Germinal center (tissue), 1 donor: ENCODE measurements at places on chromosomes 5 and 9.

- DNase-seq: no peak
These were observed 82.3 kb downstream of the PTCD2 start for GRCh38 chr5:72402381-72402890.

DNA sequence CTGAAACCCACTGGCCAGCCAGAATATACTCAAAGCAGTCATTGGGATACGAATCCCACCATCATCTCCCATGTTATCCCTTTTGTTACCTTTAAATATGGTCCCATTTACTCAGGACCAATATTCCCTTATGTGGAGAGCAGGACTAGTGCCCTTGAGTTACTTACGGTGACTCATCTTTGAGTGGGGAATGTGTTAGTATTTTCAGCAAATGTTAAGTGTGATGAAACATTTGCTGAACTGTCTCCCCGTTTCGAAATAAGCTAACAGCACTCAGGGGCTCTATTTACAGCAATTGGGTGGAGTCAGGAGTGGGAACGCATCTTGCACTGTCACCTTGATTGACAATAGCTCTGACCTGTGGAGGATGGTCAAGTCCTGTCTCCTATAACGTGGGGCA lies 67.4 kb downstream of the CTSL start:
- DNase-seq: no peak

GRCh38 chr9:89666950-89667349 lies 62.1 kb downstream of the GADD45G start:
- no peak for DNase-seq

- DNase-seq: no peak
These were observed 4.3 kb downstream of the CDHR2 start for GRCh38 chr5:176553260-176554085.

- no peak for DNase-seq
These were observed 73.9 kb upstream of the GABRP start for GRCh38 chr5:170709640-170710039.

GRCh38 chr9:82242285-82242963 lies 253.9 kb downstream of the SPATA31D1 start:
- no peak for DNase-seq

DNA sequence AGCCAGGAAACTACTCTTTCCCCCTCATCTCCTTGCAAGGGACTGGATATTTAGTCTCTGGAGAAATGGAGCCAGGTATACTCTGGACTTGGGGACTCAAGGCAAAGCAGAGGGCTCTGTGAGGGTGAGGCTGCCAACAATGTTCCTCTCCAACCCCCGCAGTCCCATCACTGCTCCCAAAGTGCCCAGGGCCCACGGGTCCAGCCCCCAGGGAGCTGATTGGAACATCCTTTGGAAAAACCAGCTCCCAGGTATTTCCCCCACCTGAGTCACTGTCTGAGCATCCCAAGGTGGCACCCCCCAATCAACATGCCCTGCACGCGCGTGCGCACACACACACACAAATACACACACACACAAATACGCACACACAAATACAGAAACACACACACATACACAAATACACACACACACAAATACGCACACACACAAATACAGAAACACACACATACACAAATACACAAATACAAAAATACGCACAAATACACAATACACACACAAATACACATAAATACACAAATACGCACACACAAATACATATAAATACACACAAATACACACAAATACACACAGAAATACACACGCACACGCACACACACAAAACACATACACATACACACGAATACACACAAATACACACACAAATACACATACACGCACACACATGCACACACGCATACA lies 137.4 kb downstream of the DAB2IP start:
- DNase-seq: no peak

- no peak for DNase-seq
These were observed 206.6 kb upstream of the IER5L start for GRCh38 chr9:129384491-129385210.

- no peak for DNase-seq
These were observed 22.9 kb downstream of the PSMB7 start for GRCh38 chr9:124392254-124392870.

DNA sequence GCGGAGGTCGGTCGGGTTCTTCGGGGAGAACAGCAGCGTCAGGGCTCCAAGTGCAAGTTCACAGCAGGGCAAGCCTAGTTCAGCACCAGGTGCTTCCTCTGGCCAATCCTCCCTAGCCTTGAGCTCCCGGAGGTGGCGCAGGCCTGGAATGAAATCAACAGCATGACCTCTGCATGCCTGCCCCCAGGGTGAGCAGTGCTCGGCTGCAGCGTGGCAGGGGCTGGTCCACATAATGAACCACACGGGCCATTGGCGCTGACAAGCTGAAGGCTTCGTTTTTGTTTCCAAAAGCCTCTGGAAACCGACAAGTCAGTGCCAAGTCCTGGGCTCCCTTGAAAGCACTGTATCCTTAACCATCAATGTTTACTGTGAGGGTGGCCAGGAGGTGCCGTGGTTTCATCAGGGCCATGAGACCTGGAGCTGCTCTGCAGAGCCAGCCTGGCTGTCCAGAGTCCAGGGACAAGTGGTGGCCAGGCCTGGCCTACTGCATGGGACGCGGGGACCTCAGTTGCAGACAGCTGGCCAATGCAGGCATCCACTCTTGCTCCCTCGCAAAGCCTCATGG lies 2.1 kb upstream of the INPP5E start:
- no peak for DNase-seq

DNA sequence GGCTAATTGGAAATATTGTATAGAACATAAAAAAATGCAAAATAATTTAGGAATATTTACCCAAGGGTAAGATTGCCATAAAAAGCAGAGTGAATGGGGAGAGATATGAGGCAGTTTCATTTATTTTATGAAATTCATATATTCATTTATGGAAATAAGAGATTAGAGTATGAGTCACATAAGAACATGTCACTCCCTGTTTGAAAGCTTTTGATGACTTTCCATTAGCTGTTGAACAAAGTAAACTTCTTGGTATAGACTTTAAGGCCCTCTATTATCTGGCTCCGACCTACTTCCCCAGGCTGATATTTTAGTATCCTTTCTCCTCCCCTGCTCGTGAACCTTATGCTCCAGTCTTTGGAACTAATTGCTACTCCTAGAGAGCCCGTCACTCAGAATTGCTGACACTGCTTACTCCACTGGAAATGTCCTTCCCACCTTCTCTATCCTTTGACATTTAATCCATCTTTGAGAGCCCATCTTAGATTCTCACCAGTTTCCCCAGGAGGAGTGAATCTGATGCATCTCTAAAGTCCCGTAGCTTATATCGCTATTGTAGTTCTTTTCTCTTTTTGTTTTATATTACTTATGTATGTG lies 8.9 kb upstream of the ACTBL2 start:
- DNase-seq: no peak

GRCh38 chr9:95773053-95773418 lies 102.5 kb upstream of the ERCC6L2 start:
- DNase-seq: no peak

DNA sequence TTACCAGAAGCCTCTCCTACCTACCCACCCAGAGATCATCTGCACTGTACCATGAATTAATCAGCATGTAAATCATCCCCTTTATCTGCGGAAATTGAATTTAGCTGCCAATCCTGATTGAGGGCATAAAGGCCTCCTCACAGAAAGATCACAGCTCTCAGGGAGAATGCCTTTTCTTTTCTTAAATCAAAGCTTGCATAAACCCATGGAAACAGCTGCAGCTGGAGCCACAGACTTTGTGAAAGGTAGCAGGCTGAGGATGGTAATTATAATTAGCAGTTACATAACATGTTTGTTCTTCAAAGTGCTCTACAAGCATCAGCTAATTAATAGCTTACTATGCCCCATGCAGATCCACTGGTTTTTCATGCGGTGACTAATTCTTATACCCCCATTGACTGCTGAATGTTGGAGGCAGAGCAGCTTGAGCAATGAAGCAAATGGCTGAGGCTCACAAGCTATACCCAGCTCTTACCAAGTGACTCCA lies 54.6 kb downstream of the SUSD1 start:
- DNase-seq: no peak

DNA sequence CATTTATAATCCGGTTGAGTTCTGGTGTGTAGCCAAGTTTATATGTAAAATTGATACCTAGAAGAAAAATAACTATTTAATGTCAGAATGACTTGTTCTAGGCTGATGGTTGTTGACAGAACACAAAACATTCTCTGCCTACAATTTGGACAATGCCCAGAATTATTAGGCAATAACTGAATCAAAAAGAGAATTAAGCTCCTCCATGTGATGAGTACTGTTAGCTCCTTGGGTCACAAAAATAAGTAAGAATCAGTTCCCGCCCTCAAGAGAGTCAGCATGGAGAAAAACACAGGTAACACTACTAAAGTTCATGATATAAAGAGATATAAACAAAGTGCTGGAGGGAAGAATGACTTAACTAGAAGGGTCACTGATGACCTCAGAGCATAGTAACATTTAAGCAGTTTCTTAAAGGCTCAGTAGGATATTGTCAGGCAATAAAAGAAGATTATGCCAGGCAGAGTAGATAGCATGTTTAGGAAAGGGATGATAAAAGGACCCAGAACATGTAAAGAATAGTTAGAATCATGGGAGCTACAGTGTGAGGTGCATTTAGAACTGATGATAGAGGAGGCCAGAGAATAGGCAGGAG lies 200.5 kb upstream of the ACTBL2 start:
- DNase-seq: no peak

- DNase-seq: peak; percentile 41
These were observed 607 bp downstream of the UHRF2 start for GRCh38 chr9:6413365-6414246.

DNA sequence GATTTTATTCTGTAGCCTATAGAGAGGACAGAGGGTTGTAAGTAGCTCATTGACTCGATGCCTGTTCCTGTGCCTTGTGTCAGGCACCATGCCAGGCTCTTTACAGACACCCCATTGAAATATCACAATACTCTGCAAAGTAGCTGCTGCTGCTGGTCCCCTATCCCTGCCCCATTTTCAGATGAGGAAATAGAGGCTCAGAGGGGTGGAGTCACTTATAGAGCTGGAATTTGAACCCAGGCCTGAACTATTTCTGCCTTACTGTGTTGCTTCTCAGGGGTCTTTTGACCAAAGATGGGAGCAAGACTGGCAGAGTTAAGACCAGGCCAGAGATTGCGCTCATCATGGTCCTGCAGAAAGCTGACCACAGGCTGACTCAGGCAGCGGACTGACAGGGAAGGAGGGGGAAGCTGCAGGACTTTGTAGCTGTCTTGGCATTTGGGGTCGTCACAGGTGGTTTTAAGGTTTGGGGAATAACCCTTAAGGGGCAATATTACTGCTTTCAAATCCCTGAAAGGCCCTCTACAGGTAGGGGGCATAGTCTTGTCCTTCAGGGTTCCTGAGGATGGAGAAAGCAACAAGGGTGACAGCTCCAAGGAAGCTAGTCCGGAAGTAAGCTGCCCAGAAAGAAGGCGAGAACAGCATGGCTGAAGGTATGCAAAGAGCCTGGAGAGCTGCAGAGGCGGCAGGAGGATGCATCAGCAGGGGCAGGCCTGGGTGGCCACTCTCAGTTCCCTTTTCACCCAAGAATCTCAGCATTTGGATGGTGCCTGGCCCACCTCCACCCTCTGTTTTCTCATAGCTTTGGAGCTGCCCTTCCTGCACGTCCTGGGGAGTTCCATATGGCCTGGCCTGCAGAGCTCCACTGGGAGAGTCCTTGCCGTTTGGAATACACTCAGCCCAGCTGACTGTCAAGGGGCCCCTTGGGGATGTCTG lies 18.3 kb upstream of the NDST1 start:
- DNase-seq: peak; percentile 87

DNA sequence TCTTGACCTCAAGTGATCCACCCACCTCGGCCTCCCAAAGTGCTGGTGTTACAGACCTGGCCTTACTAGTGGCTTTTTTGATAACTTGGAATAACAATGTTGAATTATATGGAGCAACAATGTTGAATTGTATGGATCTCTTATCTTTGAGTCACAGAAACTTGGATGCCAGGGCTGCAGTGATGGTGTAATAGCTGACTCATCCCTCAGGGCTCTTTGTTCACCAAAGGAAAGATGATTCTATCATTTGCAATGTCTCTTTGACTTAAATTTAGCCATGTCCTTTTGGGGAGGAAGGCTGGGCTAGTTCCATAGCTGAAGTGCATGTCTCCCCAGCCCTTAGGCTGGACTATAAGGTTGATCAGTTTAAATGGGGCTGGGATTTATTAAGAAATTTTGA lies 172.3 kb downstream of the PDZD2 start:
- no peak for DNase-seq

DNA sequence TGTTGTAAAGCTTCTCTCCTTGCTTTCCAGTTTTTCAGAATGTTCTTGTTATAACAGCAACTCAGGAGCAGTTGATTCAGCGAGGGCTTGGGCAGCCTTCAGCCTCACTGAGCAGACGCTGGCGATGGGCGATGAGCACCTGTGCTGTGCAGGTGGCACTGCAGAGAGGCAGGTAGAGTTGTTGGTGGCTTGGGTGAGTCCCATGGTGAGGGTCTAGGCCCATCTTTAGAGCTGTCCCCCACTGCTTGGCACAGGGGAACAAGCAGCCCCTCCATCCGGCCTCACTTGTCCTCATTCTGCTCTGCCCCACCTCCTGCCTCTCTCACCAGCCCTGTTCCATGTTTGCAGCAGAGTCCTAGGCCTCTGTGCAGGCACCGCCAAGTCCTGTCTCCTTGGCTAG lies 6.1 kb upstream of the CXCL14 start:
- DNase-seq: no peak

DNA sequence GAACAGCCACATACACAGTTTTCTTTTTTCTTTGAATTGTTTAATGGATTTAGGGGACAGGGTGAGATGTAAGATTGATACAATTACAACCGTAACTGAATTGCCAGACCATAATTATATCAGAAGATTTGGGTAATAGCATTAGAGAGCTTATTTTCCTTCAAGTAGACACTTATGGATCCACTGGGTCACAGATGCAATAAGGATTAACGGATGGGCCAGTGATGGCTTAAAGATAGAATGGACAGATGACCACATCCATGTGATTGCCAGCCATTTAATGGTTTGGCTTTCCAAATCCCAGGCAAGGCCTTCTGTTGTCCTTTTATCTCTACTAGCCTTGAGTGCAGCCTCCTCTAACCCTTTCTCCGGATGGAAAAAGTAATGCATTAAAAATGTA lies 94.7 kb upstream of the NUDT12 start:
- no peak for DNase-seq

GRCh38 chr5:24272741-24273140 lies 372.0 kb downstream of the CDH10 start:
- DNase-seq: no peak

DNA sequence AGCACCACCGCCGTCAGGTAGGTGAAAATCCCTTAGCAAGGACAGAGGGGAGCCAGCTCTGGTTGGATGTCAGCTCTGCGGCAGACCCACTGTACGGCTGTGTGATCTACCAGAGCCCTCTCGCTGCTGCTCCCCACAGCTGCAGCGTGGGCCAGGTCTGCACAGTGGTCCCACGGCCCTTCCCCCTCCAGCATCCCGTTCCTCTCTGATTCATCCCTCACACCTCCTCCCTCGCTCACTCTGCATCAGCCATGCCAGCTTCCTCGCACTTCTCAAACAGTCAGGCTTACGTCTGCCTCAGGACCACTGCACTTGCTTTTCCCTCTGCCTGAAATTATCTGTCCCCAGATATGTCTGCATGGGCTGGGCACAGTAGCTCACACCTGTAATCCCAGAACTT lies 26.6 kb upstream of the CFAP157 start:
- DNase-seq: no peak
